ENCODE measurements at places on chromosomes 16 and 17.

- no peak overlapping the region for H3K4me3 ChIP-seq
- H3K27ac ChIP-seq = no peak overlapping the region
- no peaks in the 10 kb centered on the region for H3K4me1 ChIP-seq
- DNase-seq = no peak
Observed at GRCh38 chr17:67079491-67079890, 35.1 kb downstream of the CACNG1 start.

- H3K4me3 ChIP-seq = no peak overlapping the region
- no peaks in the 10 kb centered on the region for H3K4me1 ChIP-seq
Observed at GRCh38 chr17:82662711-82663261, 14.5 kb upstream of the WDR45B start.

DNA sequence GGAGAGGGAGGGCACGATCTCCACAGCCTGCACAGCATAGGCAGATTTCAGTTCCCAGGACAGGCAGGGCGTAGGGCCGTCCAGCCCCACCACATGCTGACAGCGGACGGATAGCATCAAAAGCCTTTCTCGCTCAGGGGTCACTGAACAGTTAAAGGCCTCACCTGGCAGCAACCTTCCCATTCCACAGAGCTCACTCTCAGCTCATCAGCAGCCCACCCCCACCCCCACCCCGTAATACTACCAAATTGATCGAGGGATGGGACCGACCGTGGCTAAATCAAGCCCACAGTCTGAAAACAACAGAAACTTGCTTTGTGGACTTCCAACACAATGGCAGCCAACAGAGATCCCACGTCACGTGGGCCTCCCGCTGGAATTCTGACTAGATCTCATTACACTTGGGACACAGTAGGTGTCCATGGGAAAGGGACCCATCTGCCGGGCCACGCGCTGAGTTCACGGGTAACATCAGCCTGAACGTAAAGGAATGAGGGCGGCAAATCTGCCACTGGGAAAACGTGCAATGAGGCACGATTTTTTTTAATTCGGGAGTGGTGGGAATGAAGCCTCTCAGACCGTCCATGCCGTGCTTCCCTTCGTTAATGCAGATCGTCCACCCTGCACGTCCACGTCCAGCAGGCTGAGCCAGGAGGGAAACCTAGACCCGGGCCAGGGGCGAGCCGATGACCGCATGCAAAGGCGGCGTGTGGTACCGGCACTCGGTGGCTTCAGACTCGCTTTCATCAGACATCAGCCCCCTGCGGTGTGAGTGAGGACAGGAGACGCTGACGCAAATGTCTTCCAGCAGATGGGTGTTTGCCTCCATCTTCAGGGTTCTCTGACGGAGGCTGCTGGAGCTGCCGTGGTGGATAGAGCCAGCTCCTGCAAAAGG, 92.1 kb downstream of the TBC1D16 start:
- peaks cover 80% of the 10 kb centered on the region for H3K36me3 ChIP-seq
- no peak overlapping the region for H3K4me3 ChIP-seq
- no peaks in the 10 kb centered on the region for H3K4me1 ChIP-seq
- H3K27me3 ChIP-seq = no peaks in the 10 kb centered on the region

DNA sequence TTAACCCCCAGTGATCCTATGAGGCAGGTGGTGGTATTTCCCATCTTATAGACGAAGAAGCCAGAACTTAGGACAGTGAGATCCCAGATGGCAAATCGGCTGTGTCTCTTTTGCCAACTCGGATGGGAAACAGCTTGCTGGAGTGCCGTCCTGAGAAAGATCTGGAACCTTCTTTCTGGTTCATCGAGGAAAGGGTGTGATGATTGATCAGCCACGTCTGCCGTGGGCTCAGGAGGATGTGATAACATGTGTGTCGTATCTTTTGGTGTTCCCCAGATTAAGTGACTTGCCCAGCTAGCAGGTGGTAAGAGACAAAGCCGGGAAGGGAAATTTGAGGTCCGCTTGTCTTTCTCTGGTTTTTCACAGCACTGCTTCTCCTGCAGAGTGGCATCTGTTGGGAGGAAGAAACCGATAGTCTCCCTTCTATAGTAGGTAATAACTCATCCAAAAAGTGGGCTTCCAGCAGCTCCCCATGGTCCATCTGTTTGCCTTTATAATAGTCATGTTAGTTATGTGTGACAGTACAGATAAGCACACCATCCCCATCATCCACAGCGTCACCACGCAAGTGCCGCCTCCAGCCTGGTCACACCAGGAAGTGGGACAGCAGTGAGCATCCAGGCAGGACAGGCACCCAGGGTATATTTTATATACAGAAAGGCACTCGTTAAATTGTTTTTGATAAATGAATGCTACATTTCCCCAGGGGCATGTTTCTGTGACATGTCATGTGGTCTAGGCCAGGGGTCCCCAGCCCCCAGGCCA, 175.5 kb downstream of the KATNIP start:
- no peak overlapping the region for H3K4me3 ChIP-seq
- peaks cover 3% of the 10 kb centered on the region for H3K4me1 ChIP-seq
- peaks cover 10% of the 10 kb centered on the region for H3K36me3 ChIP-seq

DNA sequence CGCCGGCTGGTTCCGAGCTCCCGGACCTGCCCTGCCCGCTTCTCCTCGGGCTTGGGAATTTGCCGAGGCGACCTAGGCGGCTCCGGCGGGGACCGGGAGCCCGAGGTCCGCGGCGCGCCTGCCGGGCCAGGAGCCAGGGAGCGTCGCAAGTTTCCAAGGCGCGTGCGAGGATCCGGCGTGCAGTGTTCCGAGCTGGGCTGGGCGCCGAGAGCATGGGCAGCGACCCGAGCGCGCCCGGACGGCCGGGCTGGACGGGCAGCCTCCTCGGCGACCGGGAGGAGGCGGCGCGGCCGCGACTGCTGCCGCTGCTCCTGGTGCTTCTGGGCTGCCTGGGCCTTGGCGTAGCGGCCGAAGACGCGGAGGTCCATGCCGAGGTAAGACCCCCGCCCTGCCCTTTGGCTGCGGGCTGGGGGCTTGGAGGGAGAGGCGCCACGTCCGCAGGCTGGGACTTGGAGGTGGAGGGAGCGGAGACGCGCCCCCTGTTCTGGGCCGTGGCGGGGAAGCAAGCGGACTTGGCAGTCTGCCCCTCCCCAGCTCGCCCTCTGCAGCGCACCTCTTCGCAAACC, 668 bp downstream of the MMP15 start:
- H3K36me3 ChIP-seq = no peaks in the 10 kb centered on the region
- H3K27ac ChIP-seq = peak overlapping the region; percentile 73
- no peaks in the 10 kb centered on the region for H3K27me3 ChIP-seq
- peaks cover 7% of the 10 kb centered on the region for H3K4me1 ChIP-seq

- H3K4me1 ChIP-seq = peaks cover 14% of the 10 kb centered on the region
- H3K4me3 ChIP-seq = no peak overlapping the region
- DNase-seq = no peak
- H3K36me3 ChIP-seq = no peaks in the 10 kb centered on the region
Observed at GRCh38 chr16:22786691-22787090, 27.3 kb upstream of the HS3ST2 start.

DNA sequence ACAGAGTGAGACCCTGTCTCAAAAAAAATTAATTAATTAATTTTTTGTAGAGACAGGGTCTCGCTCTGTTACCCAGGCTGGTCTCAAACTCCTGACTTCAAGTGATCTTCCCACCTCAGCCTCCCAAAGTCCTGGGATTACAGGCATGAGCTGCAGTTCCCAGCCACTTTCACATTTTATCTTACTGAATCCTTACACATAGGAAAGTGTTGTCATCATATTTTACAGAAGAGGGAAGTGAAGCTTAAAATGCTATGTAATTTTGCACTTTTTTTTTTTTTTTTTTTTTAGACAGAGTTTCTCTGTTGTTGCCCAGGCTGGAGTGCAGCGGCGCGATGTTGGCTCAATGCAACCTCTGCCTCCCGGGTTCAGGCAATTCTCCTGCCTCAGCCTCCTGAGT, 21.1 kb upstream of the ZNF629 start:
- no peak overlapping the region for H3K4me3 ChIP-seq
- no peaks in the 10 kb centered on the region for H3K36me3 ChIP-seq
- DNase-seq = no peak
- no peak overlapping the region for H3K27ac ChIP-seq
- no peaks in the 10 kb centered on the region for H3K4me1 ChIP-seq

GRCh38 chr16:56610017-56610608, 1.7 kb downstream of the MT2A start:
- peak overlapping the region; percentile 87 for H3K27ac ChIP-seq
- no peak for DNase-seq
- H3K4me3 ChIP-seq = peak overlapping the region; percentile 70

GRCh38 chr17:42459801-42460281, 1.2 kb downstream of the ATP6V0A1 start:
- peaks cover 24% of the 10 kb centered on the region for H3K4me1 ChIP-seq
- no peaks in the 10 kb centered on the region for H3K27me3 ChIP-seq
- peaks cover 13% of the 10 kb centered on the region for H3K36me3 ChIP-seq
- peak overlapping the region; percentile 90 for H3K4me3 ChIP-seq
- DNase-seq = no peak
- H3K27ac ChIP-seq = peak overlapping the region; percentile 98

DNA sequence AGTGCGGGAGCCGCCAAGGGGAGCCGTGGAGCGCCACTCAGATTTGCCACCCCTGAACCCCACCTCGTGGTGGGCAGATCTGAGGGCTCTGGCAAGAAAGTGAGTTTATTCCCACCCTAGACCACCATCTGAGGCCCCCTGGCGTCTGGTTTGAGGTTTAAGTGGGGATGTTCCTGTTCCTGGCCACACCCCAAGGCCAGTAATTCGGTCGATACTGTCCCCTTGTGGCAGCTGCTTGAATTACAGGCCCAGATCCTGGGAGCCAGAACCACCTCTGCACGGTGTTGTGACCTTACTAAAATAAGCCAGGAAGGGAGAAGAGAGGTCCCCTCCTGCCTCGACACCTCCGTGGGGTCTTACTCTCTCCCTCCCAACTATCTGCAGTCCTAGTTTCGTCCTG, 3.3 kb upstream of the LAT start:
- H3K36me3 ChIP-seq = peaks cover 78% of the 10 kb centered on the region
- no peak overlapping the region for H3K4me3 ChIP-seq
- DNase-seq = no peak
- H3K4me1 ChIP-seq = no peaks in the 10 kb centered on the region
- no peak overlapping the region for H3K27ac ChIP-seq

DNA sequence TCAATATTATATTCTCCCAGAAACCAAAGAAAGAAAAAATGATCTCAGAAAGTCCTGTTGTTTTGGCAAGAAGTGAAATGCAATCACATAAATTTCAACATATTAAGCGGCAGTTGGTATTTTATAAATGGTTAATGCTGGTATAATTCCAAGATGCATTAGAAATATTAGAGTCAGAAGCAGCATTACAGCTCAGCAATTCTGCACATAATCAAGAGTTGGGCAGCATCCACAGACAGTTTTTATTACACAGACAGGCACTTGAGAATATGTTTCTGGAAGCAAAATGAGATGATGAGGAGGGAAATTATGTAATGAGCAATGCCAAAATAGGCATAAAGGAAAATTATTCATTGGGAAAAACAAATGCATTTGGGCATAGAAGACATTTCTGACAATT, 148.1 kb downstream of the KCNJ2 start:
- DNase-seq = no peak
- H3K36me3 ChIP-seq = no peaks in the 10 kb centered on the region
- H3K27me3 ChIP-seq = no peaks in the 10 kb centered on the region
- no peak overlapping the region for H3K4me3 ChIP-seq
- H3K4me1 ChIP-seq = no peaks in the 10 kb centered on the region

GRCh38 chr17:67082107-67082506, 37.8 kb downstream of the CACNG1 start:
- no peak overlapping the region for H3K27ac ChIP-seq
- peaks cover 15% of the 10 kb centered on the region for H3K36me3 ChIP-seq
- no peaks in the 10 kb centered on the region for H3K27me3 ChIP-seq
- no peaks in the 10 kb centered on the region for H3K4me1 ChIP-seq
- no peak for DNase-seq

- H3K4me3 ChIP-seq = no peak overlapping the region
- H3K36me3 ChIP-seq = no peaks in the 10 kb centered on the region
- no peaks in the 10 kb centered on the region for H3K27me3 ChIP-seq
- H3K4me1 ChIP-seq = no peaks in the 10 kb centered on the region
- no peak for DNase-seq
Observed at GRCh38 chr17:61583242-61583641, 7.8 kb downstream of the NACA2 start.

DNA sequence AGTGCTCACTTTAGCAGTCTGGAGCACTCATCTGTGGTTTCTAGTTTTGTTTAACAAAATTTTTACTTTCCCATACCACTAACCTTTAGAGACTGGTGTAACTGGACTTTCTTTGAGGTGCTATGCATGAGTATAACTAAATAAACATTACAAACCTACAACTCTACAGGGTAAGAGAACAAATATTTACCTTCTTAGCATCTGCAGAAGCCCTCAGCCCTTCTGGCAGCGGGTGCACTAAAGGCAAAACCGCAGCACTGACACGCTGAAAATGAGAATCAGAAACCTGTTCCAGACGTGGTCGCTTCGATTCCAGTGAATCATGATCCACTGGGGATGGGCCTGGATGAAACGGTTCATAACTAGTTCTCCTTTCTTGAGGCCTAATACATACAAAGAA, 43.7 kb downstream of the NCOR1 start:
- H3K4me1 ChIP-seq = no peaks in the 10 kb centered on the region
- peaks cover 8% of the 10 kb centered on the region for H3K36me3 ChIP-seq
- H3K27me3 ChIP-seq = no peaks in the 10 kb centered on the region

GRCh38 chr16:16009401-16009800, 60.0 kb downstream of the ABCC1 start:
- no peaks in the 10 kb centered on the region for H3K27me3 ChIP-seq
- DNase-seq = no peak
- no peak overlapping the region for H3K27ac ChIP-seq
- H3K4me3 ChIP-seq = no peak overlapping the region
- H3K36me3 ChIP-seq = peaks cover 23% of the 10 kb centered on the region

- no peak overlapping the region for H3K4me3 ChIP-seq
- peaks cover 11% of the 10 kb centered on the region for H3K4me1 ChIP-seq
- no peaks in the 10 kb centered on the region for H3K27me3 ChIP-seq
- peaks cover 31% of the 10 kb centered on the region for H3K36me3 ChIP-seq
- H3K27ac ChIP-seq = no peak overlapping the region
Observed at GRCh38 chr17:81906476-81907218, 4.6 kb downstream of the PCYT2 start.

DNA sequence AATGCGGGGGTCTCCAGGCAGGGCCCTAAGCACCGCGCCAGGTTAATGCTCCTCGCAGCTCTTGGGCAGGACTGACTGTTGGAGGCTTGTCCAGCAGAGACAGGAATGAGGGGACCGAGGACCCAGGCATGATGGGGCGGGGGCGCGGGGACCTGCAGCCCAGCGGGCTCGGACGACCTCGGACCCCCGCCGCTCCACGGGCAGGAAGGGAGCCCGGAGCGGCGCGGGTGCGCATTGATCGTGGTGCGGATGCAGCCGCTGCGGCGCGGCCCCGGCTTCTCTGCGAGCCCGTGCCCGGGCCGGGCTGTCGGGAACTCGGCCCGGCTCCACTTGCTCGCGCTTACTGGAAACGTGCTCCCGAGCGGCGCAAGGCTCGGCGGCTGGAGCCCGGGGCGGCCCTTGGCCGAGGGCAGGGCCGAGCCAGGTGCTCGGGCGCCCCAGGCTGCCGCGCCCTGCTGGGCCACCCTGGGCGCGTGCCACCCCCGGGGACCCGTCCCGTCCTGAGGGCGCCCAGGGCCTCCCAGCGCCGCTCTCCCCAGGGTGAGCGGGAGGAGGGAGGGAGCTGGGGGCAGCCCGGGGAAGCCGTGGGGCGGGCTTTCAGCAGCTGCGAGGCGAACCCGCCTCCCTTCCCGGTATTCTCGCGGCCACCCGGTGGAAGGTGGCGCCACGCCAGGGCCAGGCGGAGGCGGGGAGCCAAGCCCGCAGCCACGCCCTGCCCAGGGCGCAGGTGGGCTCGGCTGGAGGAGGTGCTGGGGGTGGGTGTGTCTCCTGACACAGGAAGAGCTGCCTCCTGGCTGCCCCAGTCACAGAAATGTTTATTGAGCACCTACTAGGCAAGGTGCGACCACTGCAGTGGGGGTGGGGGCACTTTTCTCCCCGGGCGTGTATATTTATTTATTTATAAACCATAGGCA, 45.9 kb downstream of the SOCS3 start:
- peak; percentile 84 for DNase-seq
- peak overlapping the region; percentile 78 for H3K4me3 ChIP-seq
- peaks cover 27% of the 10 kb centered on the region for H3K4me1 ChIP-seq
- no peaks in the 10 kb centered on the region for H3K27me3 ChIP-seq
- no peaks in the 10 kb centered on the region for H3K36me3 ChIP-seq
- peak overlapping the region; percentile 83 for H3K27ac ChIP-seq
